Amygdala (tissue), 56 donors: ENCODE measurements at places on chromosomes 4 and X.

- no peak for DNase-seq
Observed at GRCh38 chr4:48944756-48945241, 38.2 kb upstream of the OCIAD2 start.

- DNase-seq, result no peak
Observed at GRCh38 chr4:140122891-140123290, 31.1 kb downstream of the MAML3 start.

DNA sequence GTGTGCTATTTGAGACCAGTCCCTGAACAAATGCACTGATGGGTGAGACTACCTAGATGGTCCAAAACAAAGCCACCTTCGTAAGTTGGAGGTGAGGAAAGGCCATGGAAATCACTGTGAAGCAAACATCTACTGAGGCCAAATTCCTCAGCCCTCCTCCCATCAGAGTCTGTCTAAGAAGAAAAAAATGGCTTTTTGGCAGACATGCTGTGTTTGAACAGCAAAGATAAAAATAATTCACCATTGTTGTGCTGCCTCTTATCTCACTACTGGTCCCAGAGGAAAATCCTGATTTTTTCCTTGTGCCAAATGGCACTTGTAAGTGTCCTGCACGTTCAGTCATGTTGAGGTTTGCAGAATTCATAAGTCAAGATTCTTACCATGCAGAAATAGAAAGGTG lies 7.9 kb downstream of the MAGEB18 start:
- no peak for DNase-seq

DNA sequence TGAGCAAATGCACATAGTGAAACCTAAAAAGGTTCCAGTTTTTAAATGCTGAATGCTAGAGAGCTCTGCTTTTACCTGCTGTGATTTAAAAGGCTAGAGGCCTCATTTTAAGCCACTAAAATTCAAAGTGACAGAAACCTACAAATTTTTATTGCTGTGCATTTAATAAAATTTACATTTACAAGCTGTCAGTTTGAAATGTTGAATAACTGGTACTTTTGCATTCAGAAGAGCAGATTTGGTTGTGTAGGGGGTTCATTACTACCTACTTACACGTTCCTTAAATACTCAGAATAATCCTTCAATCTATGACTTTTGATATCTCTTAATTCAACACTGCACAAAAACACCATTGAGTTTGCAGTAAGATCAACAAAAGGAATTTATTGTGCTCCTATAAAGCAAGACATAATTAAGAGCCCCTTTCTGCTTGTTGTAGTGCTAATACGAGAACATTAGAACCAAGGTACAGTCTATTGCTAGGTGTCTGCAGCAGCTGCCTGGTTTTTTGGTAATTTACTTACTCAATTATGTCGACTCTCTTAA lies 27.9 kb downstream of the NKX3-2 start:
- DNase-seq, result no peak

- DNase-seq, result no peak
Observed at GRCh38 chr4:174540175-174540574, 17.9 kb upstream of the HPGD start.

GRCh38 chrX:40809210-40809609 lies 73.9 kb upstream of the MED14 start:
- no peak for DNase-seq
